GM23338 (cell line): ENCODE measurements at places on chromosomes 5 and 9. TPM values are rescaled to one million over a fixed set of nuclear protein-coding genes. Genes with fewer than 3 reads are reported as not detected.

Gene PCDHAC2
- total RNA-seq, result 11.8 and 13.1 TPM in 2 replicates

Gene S1PR3
- total RNA-seq, result 7.6 and 9.3 TPM in 2 replicates

Gene MCIDAS
- 0.12 TPM in 1 of 2 replicates, not detected in the other for total RNA-seq

Gene FRMD3
- total RNA-seq, result 1.2 and 2.6 TPM in 2 replicates

GRCh38 chr9:120405860-120406259 lies 174.1 kb downstream of the CDK5RAP2 start:
- no peak for DNase-seq
